ENCODE measurements at places on chromosomes 1 and 21.

DNA sequence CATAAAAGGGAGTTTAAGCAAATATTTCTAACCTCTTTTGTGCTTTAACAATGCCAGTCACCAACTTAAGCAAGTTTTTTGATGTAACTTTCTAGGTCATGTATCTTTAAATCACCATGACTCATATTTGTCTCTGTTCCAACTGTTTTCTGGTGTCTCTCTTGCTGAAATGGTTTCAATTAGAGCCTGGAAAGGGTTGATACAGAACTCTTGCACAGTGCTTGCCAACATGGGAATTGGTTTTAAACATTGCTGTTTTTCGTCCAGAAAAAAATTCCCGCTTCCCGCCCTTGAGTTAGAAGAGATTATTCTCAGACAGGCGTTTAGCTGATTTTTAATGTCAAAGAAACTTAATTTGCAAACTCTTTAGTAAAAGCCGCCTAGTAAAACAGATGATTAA, 46.4 kb upstream of the SLC22A15 start:
- DNase-seq: no peak

- DNase-seq: no peak
These were observed 86.1 kb downstream of the PTGER3 start for GRCh38 chr1:70961374-70961975.

- no peak for DNase-seq
These were observed 38.9 kb downstream of the PGM1 start for GRCh38 chr1:63632110-63632509.

DNA sequence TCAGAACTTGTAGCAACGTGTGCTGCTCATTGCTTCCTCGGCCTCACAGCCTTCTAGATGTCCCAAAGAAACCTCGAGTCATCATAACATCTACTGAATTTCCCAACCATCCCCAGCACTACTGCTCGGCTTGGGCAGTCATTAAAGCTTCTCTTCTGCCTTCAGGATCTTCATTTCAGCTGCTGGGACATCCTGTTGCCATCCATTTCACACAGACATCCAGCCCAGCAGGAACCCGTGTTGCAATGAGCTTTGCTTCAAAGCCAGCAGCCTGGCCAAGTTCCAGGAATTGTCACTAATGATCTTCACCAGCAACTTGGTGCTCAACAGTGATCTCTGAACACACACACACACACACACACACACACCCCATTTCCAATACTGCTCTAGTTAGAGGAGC, 18.5 kb downstream of the WLS start:
- no peak for DNase-seq

DNA sequence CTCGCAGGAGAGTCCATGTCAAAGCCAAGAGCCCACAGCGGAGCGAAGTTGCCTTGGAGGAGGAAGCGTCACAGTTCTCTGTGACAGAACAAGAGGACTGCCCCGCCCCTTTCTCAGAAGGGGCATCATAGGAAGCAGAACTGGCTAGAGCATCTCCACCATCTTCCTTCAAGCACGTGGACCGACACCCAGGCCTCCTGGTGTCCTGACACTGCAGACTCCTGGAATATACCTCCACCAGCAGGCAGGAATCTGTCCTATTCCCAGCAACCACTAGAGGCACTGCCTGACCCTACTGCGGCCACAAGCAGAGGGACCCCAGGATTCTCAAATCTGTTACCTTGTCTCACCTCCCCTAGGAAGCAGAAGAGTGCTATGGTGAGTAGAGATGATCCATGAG, 37.8 kb downstream of the GPA33 start:
- DNase-seq: no peak

DNA sequence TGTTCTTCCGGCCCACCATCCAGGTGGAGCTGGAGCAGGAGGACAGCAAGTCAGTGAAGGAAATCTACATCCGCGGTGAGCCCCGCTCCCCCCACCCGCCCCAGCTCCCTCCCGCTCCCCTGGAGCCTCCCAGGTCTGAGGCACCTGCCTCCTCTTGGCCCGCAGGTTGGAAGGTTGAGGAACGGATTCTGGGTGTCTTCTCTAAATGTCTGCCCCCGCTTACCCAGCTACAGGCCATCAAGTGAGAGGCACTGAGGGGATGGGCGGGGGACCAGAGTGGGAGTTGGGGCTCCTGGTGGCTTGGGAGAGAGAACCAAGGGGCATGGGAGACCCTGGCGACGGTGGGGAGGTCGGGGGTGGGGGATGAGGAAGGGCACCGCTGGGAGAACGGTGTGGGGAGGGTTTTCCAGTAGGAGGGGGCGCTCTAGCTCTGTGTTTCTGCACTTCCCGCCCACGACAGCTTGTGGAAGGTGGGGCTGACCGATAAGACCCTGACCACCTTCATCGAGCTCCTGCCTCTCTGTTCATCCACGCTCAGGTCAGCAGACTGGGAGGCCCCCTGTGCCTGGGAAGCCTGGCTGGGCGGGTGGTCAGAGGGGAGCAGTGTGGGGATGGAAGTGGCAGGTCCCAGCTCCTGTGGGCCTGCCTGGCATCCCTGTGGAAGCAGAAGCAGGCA, 4.2 kb downstream of the LRRC71 start:
- no peak for DNase-seq

GRCh38 chr1:203133970-203134725, 6.6 kb downstream of the ADORA1 start:
- no peak for DNase-seq

DNA sequence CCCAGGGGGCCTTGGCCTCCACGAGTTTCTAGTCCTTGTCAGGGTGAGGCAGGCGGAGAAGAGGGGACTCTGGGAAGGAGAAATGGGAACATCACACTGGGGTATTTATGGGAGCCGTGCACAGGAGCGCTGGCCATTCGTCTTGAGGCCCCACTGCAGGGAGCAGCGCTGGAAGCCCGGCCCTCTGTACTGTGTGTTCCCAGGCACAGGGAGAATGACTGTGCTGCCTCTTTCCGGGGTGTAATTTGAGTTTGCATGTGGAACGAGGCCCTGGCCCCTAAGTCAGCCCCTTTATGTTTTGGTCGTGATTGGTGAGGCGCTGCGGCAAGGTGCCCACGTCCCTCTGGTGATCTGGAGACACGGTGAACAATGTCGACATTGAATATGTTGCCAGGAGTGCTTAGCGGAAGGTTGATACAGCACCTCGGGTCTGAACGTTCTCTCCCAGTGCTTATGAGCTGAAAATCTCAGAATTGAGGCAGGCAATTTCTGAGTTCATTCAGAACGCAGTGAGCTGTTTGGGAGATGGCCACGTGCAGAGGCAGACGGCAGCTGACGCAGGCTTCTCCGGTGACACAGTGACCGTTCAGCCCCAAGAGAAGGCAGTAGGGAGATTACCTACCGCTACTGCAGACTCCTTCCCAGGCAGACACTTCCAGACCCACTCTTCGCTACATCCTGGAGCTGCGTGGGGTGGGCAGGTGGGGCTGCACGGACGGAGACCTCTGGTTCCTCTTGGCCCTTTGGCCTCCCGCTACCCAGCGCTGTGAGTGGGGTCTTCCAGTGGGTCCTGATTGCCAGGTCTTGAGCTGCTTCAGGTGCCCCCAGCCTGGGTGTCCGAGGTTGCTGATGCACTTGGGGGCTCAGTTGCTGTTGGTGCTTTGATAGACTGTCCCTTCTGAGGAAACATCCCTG, 265.8 kb downstream of the CAMTA1 start:
- DNase-seq: no peak

DNA sequence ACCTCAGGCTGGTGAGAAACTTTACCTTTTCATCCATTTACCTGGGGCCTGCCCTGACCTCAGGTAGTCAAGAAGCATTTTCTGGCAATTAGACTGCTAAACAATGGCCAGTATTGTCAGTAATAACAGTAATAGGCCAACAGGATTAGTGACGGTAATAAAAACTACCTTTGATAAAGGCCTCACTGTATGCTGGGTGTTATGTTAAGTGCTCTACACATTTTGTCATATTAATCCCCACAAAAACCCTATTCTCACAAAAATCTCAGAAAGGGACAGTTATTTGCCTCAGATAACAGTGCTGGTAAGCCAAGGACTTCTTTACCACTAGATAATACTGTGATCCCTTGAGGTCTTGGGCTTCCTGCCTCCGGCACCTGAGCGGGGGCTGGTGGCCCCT, 191.4 kb downstream of the FOXD2 start:
- DNase-seq: no peak

DNA sequence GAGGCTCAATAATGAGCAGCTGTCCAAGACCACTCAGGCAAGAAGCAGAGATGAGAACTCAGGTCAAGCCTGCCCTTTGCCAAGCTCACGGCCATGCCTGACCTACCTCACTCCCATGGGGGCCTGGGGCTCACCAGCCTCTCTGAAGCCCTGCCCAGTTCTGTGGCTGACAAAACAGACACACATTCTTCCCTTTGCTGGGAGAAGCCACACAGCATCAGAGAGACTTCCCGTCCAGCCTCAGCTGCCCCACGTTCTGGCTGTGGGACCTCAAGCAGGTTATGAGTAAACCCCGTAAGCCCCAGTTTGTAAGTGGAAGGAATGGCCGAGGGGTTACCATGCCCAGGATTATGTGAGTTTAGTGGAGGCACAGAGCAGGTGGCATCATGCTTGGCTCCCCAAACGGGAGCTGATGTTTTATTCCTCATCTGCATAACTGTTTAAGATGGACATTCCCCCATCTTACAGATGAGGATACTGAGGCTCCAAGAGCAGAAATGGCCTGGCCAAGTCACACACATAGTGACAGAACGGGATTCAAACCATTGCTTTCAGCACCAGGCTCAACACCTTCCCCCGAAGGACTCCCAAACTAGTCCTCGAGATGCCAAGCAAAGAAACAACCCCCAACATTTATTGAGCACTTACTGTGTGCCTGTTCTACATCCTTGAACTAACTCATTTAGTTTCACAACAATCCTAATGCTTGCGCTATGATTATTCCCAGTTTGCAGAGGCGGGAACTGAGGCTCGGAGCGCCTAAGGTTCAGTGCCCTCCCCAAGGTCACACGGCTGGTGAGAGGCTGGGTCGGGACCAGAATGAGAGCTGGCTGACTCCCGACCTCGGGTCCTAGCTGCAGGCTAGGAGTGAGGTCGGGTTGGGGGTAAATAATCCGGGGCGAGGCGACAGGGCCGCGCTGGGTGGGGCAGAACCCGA, 49.1 kb upstream of the LAPTM5 start:
- DNase-seq: no peak

All from stimulated activated naive CD8-positive, alpha-beta T cell treated with anti-CD3 and anti-CD28 coated beads, Interleukin-15, Interleukin-2, amounts not matched to agents 100 U/mL and 50 U/mL, for 24 hours (primary cell).